Caki2 (cell line): ENCODE measurements at places on chromosomes 5 and 9.

DNA sequence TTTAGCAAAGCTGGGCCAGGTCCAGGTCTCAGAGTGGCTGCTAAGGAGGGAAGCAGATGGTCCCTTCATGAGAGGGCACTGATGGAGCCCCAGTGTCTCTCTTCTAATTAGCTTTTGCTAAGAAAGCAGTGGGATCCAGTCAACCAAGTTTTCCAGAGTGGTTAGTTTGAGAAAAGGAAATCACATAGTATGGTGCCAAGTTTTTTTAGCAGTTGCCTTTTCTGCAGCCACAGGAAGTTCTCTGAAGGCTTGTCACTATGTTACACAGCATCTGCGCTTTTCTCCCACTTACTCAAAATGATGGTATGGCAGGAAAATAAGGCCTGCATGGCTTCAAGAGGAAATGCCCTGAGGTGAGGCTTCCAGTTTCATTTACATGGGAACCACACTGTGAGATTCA is 331.5 kb upstream of the ZNF462 start:
- DNase-seq = no peak

- DNase-seq = peak; percentile 40
Observed at GRCh38 chr9:98861781-98862504, 54.5 kb downstream of the GALNT12 start.

- no peak for DNase-seq
Observed at GRCh38 chr5:172570594-172571334, 70.3 kb upstream of the NEURL1B start.

- no peak for DNase-seq
Observed at GRCh38 chr5:74977471-74977870, 74.9 kb downstream of the GCNT4 start.

GRCh38 chr5:158127536-158127935 is 268.6 kb upstream of the CLINT1 start:
- DNase-seq = no peak

DNA sequence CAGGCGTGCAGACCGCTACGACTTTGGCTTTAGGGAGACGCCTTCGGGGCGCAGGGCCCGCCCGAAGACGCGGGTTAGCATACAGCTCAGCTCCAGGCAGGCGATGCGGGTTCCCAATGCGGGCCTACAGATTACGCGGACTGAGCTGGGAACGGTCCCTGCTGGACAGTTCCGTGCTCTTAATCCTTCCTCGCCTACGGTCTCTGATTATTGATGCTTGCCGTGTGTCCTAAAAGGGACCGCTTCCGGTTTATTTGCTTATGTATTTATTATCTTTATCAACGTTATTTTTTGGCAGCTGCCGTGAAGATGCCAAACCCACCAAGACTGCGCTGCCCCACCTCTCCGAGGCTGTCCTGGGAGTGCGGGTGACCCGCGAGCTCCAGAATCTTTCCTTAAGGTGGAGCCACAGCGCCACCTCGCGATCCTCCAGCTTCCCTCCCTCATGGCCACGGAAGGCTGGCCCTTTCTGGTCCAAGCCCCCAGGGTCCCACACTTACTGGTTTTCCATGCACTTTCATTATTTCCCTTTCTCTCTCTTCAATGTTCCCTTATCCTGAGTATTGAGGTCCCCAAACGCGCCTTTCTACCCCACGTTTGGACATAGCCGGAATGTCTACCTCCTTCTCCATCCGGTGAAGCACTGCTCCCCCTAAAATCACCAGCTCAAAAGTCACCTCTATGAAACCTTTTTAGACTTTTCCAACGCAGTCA is 7.0 kb upstream of the EBF1 start:
- peak; percentile 73 for DNase-seq

DNA sequence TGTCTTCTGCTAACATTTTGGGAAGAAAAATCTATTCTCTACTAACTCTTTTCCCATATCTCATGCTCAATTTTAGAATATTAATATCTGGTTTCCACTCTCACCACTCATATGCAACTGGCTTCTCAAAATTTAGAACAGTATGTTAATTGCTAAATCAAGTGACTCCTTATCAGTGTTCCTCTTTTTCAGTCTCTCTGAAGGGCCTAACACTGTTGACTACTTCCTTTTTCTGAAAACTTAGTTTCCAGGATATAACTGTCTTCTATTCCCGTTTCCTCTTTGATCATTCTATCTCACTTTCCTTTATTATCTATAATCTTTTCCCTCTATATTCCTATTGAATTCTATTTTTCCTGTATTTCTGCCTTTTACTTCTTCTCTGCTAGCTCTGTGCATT is 1717.2 kb upstream of the C9orf72 start:
- DNase-seq = no peak

- peak; percentile 81 for DNase-seq
Observed at GRCh38 chr5:56440871-56441740, 208.0 kb upstream of the ANKRD55 start.

- no peak for DNase-seq
Observed at GRCh38 chr9:18798508-18799290, 234.3 kb downstream of the SAXO1 start.

- peak; percentile 74 for DNase-seq
Observed at GRCh38 chr5:143893638-143894037, 81.7 kb downstream of the HMHB1 start.

- no peak for DNase-seq
Observed at GRCh38 chr9:136525207-136525606, 20.6 kb downstream of the NOTCH1 start.

DNA sequence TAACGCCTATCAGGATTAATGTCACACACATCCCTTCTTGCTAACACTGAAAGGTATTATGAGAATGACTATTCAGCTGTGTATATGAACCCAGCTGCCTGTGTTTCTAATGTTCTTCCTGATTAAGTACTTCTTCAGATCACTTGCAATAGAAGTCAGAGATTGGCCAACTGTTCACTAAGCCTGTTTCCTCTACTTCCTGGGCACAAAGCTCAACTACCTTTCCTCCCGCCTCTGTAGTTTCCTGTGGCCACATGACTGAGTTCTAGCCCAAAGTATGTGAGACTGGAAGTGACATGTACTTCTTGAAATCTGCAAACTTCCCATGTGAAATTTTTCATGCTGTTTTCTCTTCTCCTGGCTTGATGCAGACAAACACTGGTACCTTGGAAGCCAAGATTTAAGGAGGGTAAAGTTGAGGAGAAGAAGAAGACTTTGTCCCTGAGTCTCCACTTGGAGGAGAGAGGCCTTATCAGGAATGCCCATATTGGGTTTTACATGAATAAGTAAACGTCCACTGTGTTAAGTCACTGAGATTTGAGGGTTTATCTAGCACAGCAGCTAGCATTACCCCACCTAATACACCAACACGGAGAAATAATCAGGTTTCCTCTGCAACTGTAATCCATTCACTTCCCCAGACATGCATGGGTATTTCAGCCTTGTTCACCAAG is 58.6 kb downstream of the SLIT3 start:
- DNase-seq = no peak
